A549 treated with CpdA at 1 μM for 4 hours (cell line): ENCODE measurements at places on chromosomes 1 and 21. TPM values are rescaled to one million over a fixed set of nuclear protein-coding genes. Genes with fewer than 3 reads are reported as not detected.

Gene GFI1
- 0.15 to 0.26 TPM (median 0.20 TPM) in 4 of 5 replicates, not detected in the other for total RNA-seq

Gene CFHR2
- total RNA-seq: not detected in 5 replicates

Gene SPRR2E
- total RNA-seq: not detected in 5 replicates

Gene PSEN2
- 26.1 to 29.8 TPM (median 28.0 TPM) in 5 replicates for total RNA-seq

Gene ALG6
- total RNA-seq: 5.8 to 6.8 TPM (median 6.5 TPM) in 5 replicates

Gene DNAJC8
- 69.4 to 78.2 TPM (median 77.3 TPM) in 5 replicates for total RNA-seq

Gene S100B
- not detected in 5 replicates for total RNA-seq
